ENCODE measurements at places on chromosomes 1 and 21.
A peak's percentile ranks its signal among the peaks of the same experiment; 100 is the strongest.

DNA sequence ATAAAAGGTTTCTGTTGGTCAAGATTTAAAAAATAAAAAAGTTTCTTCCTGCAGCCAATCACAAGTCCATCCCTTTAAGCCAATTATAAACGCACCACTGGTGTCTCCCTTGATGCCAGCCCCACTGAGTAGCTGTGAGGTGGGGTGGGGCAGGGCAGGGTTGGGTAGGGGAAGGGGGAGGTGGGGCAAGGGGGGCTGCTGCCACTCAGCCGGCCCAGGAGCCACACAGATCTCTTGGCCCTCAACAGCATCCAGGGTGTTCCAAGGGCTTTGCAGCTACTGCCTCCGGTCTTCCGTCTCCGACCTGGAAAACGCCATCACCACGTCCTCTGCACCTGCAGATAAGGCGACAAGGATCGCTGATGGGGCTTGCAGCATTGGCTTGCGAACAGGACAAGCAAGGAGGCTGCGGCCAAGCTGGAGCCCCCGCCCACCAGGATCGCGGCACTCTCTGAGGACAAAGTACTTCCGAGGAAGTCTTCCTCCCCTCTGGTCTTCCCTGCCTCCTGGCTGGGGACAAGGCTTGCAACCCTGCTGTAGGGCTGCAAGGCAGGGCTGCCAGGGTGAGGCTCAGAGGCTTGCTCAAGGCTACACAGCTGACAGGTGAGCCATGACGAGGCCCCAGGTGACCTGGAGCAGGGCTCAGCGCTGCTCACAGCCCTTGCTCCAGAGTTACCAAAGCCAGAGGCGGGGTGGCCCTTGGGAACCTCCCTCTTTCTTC lies 26.8 kb upstream of the CLSTN1 start:
- DNase-seq, result no peak

DNA sequence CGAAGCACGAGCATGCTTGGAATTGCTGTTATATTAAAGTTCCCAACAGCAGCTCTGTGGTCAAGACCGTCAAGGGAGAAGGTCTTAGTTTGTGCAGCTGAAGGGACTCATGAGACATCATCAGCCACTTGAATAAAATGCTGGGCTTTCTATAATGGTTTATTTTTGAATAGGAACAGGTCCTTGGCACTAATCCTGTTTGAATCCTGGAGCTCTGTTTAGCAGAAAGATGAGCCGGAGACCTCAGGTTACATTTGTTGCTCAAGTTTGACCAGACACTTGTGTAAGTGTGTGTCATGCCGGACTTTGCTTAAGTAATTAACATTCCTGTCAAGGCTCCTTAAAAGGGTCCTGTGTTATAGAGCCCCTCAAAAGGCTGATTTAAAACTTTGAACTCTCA lies 186.5 kb downstream of the ROR1 start:
- DNase-seq, result no peak

DNA sequence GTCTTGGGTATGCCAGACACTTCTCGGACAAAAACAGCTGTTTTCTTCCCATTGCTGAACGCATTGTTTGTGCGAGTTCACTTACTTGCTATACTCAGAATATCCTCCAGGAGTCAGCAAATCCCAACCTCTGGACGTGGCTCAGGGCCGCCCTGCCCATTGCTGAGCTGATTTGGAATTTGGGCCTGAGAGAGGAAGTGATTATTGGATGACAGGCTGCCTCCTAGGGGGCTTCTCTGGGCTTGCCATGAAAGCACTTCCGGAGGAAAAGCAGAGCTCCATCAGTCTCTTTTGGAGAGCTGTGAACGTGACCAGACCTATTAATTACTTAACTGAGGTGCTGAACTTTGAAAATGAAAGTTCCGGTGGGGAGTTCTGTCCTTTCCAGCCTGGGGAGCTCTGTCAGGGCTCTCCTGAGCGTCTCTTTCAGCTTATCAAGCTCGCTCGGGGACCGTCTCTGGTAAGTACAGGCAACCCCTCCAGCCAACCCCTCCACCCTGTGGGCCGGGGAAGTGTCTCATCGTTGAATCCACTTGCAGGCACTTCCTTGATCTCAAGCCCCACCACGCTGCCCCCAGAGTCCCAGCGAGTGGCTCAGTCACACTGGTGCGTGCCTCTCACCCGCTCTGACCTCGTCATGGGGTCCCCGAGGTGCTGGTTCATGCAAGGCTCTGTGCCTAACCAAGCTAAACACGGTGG lies 76.9 kb downstream of the CLIC6 start:
- peak; percentile 68 for DNase-seq

GRCh38 chr1:58156124-58156468 lies 390.4 kb downstream of the OMA1 start:
- no peak for DNase-seq

GRCh38 chr1:227774821-227775661 lies 39.8 kb downstream of the SNAP47 start:
- no peak for DNase-seq

DNA sequence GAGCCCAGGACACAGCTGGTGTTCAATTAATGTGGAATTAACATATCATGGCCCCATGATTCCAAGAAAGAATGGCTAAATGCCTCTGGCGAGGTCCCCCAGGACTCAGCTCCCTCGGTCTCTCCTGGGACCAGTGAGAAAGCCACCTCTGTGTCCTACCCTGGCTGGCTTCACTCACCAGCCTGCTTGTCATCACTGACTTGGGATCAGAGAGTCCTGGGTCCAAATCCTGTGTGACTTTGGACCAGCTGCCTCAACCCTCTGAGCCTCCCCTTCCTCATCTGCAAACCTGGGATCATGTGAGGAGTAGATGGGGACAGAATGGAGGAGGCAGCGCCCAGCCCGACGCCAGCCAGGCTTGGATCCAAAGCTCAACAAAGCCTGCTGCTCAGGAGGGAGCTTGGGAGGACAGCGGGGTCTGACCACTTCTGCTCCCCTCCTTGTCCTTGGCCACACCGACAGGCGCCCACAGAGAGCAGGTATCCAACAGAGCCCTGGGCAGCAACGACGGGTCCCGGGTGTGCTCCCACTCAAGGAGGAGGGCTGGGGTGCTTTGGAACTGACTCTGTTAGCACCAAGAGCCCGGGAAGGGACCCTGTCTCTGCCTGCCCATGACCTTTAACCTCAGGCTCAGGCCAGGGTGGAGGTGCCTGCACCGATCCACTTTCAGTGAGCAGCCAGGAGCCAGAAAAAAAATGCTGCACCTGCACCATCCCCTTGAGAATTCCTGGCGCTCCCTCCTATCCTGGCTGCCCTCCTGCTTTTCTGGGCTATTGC lies 3.2 kb downstream of the SH2D5 start:
- DNase-seq, result no peak

GRCh38 chr1:39270368-39270767 lies 65.9 kb downstream of the MACF1 start:
- DNase-seq, result no peak

GRCh38 chr1:66493731-66494130 lies 40.2 kb upstream of the SGIP1 start:
- DNase-seq, result no peak

- DNase-seq, result no peak
Observed at GRCh38 chr1:226082959-226083301, 20.4 kb downstream of the H3-3A start.

DNA sequence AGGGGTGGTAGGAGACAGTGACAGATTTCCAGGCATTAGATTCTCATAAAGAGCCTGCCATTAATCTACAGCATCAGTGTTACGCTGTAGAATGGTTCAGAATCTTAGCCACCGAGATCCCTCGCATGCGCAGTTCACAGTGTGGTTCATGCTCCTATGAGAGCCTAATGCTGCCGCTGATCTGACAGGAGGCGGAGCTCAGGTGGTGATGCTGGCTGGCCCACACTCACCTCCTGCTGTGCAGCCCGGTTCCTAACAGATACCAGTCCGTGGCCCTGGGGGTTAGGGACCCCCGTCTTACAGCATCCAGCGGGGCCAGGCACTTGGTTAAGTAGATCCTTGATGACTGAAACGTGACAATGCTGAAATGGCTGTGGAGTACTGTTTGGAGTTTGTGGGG lies 163.6 kb upstream of the C1orf21 start:
- DNase-seq, result no peak

GRCh38 chr1:245345191-245345884 lies 190.6 kb downstream of the KIF26B start:
- DNase-seq, result no peak

- peak; percentile 77 for DNase-seq
Observed at GRCh38 chr1:43930168-43930948, 3.2 kb upstream of the ARTN start.

Measured in NCI-H526 (cell line).